Chondrocyte (in vitro differentiated cells): ENCODE measurements at places on chromosomes 6 and 20. TPM values are rescaled to one million over a fixed set of nuclear protein-coding genes. Genes with fewer than 3 reads are reported as not detected.

DNA sequence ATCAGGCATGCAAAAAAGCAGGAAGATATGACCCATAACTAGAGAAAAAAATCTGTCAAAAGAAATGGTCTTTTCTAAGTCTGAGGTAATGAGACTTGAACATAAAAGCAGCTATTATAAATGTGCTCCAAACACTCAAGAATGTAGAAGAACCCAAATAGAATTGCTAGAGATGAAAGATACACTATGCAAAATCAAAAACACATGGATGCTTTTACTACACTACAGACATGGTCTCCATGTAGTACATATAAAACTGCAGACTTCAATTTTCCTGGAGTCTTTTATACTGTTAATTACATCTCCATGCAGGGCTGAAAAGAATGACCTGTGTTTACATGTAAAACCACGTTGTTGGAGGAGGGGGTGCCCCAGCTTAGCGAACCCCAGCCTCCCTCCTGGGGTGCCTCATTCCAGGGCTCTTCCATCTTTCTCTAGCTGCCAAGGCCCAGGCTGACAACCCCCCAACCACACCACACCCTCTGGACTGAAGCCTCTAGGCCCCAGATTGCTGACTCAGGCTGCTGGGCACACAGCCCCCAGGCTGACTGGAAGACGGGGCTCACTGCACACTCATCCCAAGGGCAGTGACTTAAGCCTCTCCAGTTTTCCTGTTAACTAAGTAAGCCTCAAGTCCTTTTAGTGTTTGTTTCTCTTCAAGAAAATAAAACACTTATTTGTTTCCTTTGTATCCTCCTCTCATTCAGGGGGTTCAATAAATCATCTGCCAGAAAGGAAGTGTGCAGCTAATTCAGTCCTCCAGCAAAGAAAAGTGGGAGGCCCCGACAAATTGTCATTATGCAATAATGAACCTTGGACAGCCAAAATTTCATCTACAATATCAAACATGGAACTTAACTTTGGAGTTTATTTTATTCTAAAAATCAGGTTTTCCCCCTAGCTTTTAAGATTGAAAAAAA is 26.0 kb upstream of the PLAGL1 start:
- no peak for DNase-seq

DNA sequence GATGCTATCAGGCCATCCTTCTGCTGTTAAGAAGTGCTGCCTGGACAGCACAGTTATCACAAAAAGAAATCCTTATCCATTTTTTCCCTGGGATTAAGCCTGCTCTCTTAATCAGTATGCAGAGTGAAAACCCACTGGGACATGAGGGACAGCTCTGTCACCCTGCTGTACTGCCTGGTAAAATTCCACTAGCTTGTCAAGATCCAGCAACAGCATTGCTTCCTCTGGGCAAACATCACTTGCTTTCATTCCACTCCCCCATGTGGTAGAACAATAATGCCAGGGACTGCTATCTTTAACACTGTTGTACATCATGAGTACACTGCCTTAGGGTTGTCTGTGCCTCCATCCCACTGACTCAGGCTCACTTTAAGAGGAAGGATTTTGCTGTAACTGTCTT is 331.3 kb downstream of the KIF16B start:
- no peak for DNase-seq

GRCh38 chr6:155001482-155001881 is 6.4 kb downstream of the TIAM2 start:
- no peak for DNase-seq

- no peak for DNase-seq
Measured at GRCh38 chr6:145756170-145756662, 20.9 kb upstream of the EPM2A start.

DNA sequence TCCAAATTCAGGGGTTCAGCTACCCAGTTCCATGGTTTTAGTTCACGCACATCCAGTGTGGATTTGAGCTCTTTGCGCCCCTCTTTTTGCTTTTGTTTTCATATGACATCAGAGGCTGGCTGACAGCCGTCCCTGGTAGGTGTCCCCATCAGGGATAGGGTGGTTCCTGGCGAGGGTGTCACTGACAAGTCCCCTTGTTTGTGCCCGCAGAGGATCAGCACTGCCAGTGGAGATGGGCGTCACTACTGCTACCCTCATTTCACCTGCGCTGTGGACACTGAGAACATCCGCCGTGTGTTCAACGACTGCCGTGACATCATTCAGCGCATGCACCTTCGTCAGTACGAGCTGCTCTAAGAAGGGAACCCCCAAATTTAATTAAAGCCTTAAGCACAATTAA is 58.0 kb downstream of the GNAS start:
- DNase-seq: no peak

DNMT3B gene
- total RNA-seq: 2.0 to 4.8 TPM (median 4.7 TPM) in 3 replicates

DNA sequence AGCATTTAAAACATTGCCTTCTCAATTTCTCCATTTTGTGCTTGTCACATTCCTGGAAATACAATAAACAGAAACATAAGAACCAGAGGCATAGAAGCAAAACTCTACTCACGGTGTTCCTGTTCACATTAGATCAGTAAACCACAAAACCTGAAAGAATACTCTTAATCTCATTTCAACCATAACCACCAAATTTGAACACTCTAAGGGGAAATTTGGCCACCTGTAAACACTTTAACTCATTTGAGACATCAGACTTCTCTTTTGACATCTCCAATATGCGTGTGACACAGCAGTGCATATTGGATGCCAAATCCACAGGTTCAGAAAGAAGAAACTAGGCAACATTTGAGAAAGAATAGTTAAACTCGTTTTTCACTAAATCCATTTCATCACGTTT is 153.8 kb upstream of the IRAK1BP1 start:
- DNase-seq: no peak

GRCh38 chr6:108557494-108558371 is 3.0 kb upstream of the FOXO3 start:
- no peak for DNase-seq

PRSS35 gene
- 61.6 to 200 TPM (median 197 TPM) in 3 replicates for total RNA-seq

GRCh38 chr6:132684272-132684671 is 25.3 kb upstream of the TAAR1 start:
- DNase-seq: no peak

- no peak for DNase-seq
Measured at GRCh38 chr20:31712564-31713311, 9.9 kb downstream of the BCL2L1 start.

DNA sequence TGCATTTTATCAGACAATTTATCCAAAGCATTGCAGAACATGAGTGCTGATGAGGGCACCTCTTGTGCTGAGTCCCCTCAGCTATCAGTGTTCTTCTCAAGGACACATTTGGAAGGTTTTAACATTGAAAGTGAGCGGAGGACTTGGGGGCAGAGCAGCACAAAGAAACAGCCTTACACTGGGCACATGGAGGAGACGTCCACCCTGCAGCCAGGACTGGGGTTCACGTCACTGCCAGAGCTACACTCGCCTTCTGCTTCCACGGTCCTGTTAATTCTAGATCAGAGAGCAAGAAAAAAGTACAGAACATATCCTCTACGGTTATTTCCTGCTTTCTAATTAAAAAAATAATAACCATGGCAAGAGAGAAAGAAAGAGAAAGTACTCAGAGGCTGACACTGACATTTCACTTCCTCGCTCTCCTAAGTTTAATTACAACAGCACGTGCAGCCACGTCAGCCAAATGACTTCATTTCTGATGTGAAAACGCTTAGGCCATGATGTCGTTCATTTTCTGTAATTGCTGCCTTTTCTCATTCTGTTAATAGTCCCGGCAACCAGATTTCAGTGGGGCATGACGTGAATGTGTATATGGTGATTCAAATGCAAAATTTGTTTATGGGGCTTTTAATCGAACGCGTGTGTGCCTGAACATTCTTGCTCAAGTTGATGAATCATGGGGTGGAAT is 5.1 kb downstream of the PRND start:
- no peak for DNase-seq

SLC26A8 gene
- 0.15 TPM in 1 of 3 replicates, not detected in the others for total RNA-seq

DNA sequence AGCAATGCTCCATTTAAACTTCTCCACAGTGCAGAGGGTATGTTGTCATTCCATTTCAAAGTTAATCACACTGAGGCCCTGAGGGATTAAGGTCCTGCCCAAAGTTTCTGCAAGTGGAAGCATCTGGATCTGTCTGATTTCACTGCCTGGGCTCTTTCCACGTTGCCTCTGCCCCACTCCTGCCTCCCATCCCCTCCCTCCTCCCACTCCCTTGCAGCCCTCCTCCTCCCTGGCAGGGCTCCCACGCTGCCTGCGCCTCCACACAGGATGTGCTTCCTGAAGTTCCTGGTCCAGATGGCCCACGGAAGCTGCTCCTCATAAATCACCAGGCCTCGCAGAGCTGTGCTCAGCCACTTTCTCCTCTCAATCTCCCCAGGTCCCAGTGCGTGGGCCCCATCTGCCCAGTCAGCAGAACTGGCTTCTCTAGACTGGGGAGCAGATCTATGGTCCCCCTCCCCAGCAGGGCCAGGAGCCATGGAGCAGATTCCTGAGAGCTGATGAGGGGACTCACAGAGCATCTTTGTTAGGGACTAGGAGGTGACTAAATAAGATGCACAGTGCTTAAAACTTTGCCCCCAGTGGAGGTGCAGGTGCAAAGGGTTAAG is 65.4 kb upstream of the MAFB start:
- DNase-seq: no peak

BPIFA1 gene
- not detected in 3 replicates for total RNA-seq

PGC gene
- total RNA-seq: not detected in 3 replicates

GRCh38 chr6:21603082-21603952 is 9.8 kb downstream of the SOX4 start:
- DNase-seq: no peak

DNA sequence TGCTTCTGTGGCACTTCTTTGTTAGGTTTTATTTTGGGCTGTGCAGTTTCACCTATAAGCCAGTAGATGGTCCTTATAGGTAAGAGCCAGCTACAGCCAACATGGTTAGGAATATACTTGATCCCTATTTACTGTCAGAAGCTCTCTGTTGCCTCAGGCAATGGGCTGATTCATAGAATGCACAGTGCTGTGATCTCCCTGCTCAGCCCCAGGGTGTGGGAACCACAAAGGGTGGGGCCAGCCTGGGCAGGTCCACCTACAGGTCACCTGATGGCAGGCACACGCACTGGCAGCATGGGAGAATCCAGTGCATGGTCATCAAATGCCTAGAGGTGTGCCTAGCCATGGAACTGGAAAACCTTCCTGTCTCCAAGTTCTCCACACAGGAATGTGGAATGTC is 191.9 kb downstream of the MOXD1 start:
- DNase-seq: no peak

- DNase-seq: no peak
Measured at GRCh38 chr20:33034901-33035492, 3.5 kb downstream of the BPIFB6 start.

- DNase-seq: no peak
Measured at GRCh38 chr6:33923857-33924514, 120.2 kb upstream of the MLN start.

- DNase-seq: no peak
Measured at GRCh38 chr20:59568509-59569024, 35.8 kb upstream of the PHACTR3 start.

ADISSP gene
- 23.5 to 30.4 TPM (median 26.7 TPM) in 3 replicates for total RNA-seq

- DNase-seq: no peak
Measured at GRCh38 chr20:43420192-43420591, 37.5 kb upstream of the SRSF6 start.
